Hepatic stellate cell (primary cell): ENCODE measurements at places on chromosomes 16 and 17.

DNA sequence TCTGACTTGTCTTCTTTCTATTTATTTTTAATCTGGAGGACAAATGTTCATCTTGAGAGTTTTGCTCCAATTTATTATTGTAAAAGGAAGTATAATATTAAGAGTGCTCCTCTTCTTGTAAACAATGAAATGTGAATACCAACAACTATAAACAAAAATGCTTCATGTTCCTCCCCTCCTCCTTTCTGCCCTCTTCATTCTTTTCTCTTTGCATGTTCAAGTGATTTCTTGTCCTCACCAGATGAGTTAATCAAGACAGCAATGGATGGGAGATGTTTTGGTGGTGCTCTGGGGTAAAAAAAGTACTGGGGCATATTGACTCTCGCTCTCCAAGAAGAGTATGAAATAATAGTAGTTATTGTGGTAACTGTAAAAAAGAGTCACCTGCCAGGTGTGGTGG, 24.3 kb downstream of the ITGB3 start:
- DNase-seq = no peak

DNA sequence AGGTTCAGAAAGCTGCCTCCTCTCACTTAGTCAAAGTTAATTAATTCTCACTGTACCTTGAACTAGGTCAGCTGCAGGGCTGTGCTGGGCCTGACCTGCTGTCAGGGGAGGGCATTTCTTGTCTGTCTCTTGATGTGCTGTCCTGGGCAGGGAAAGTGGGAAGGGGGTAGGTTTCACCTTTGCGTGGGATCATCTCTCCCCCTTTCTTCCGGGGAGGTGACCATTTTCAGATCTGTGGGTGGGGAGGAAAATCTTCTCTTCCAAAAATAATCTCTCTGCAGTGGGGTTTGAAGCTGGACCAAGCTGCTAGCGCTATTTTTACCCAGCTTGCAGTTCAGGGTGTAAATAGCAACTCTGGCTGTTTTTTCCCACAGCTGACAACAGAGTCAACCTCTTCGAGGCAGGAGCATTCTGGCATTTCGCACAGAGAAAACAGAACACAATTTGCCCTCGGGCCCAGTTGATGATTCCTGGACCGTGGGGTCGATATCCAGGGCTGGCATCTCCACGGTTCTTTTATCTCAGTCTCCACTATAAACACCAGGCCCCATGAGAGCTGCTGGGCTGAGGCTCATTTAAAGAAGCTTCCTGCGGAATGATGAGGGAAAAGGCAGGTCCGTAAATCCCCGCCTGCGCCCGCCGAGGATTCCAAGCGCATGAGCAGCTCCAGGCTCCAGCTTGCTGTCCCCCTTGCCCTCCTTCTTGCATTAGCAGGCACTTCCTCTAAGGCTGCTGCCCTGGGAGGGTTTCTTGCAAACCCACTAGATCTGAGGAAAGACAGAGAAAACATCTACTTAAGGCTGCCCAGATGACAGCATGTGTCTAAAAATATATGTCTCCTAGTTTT, 93.9 kb downstream of the YPEL2 start:
- peak; percentile 72 for DNase-seq

GRCh38 chr17:55325406-55325805, 60.6 kb downstream of the HLF start:
- no peak for DNase-seq

- DNase-seq = peak; percentile 64
Measured at GRCh38 chr16:24041834-24042631, 206.2 kb downstream of the PRKCB start.

GRCh38 chr17:80105762-80106161, 4.4 kb downstream of the GAA start:
- DNase-seq = no peak

DNA sequence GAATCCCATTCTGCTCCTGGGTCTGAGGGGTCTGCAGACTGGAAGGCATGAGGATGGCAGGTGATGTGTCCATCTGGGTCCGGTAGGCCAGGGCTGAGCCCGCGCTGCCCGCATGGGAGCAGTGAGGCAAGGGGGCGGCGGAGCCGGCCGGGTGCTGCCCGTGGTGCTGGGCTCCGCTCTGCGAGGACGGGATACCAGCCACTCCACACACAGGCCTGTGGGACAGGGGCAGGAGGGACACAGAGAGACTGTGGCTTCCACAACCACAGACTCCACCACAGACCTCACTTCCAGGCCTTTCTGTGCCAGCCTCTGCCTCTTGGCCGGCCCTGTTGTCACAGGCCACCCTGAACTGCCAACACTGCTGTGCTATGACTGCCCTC, 25.4 kb downstream of the MAP1LC3B start:
- no peak for DNase-seq

GRCh38 chr17:11880714-11881113, 116.6 kb downstream of the ZNF18 start:
- no peak for DNase-seq

GRCh38 chr17:74274060-74274708, at the start of gene DNAI2:
TSS of gene DNAI2 (plus strand) at chr17:74274234. CDS start at chr17:74281818, 7,584 bp downstream.
- no peak for DNase-seq
